ENCODE measurements at places on chromosomes 13 and 19.

DNA sequence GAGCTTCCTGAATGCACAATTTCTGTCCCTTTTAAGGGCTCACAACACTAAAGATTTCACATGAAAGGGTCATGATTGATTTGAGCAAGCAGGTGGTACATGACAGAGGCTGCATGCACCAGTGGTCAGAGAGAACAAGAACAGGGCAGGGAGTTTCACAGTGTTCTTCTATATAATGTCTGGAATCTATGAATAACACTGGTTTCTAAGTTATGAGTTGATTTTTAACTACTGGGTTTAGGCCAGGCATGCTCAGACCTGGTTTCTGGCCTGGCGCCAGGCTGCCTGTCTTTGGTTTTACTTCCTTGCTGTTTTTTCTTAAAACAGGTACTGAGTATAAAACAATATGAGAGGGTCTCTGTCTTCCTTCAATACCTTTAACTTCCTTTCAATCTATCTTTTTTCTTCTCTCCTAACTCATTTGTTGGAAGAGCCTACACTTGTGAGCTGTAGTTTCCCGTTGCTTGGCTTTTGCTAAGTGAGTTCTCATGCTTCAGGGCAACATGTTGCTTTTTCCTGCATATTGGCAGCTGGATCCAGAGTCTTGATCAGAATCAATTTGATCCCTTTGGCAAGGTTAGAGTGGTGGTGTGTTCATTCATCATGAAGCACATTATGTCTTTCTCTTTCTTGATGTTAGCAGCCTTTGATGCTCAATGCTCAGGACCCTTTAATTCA is 38.5 kb upstream of the FGF14 start:
- DNase-seq, result no peak

DNA sequence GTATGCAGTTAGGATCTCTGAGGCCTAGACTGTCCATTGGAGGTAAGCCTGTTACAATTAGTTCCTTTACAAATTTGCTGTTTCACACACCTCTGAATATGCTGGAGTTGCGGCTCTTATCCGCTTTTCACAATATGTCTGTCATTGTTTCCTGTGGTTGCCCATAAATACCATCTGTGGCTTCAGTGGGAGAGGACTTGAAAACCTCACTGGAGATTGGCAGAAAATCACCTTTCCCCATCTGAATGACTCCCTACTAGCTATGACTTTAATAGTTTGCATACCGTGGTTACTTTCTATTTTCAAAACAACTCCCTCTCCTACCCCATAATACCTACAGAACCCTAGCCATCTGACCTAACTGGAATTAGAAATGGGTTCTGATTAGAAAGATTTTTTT is 454.3 kb downstream of the PCDH17 start:
- DNase-seq, result no peak

- DNase-seq, result no peak
Observed at GRCh38 chr13:33003458-33004019, 12.7 kb upstream of the KL start.

DNA sequence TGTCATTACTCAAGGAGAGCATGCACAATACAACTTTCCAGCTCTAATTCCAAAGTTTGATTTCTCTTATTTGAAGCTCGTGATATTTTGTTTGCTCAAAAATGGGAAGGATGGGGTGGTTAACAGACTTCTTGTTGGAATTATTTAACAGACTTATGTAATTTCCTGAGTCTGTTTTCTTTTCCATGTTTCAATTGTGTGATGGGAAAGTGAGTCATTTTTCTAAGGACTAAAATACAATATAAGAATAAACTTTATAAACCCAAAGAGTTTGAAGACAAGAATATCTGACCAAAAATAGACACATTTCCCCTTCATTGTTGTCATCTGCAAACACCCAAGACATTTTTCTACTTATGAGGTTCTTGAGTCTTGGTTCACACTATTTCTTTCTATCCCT is 211.8 kb upstream of the SLITRK5 start:
- DNase-seq, result no peak

DNA sequence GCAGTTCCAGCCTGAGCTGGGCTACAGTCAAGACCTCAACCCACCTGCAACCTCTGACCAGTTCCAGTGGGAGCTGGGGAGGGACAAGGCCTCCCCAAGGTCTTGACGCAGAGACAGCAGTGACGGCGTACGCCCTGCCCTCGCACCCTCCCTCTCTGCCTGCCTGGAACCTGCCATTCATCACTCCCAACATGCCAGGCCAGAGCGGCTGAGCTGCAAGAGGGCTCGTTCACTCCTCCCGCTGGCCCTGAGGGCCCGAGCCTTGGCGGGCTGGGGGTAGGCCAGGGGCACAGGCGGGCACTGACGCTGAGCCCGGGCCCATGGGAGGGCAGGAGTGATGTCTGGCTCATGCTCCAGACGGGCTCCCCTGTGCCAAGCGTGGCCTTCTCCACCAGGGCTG is 8.2 kb downstream of the NDUFA11 start:
- DNase-seq, result no peak

Data from CD4-positive, alpha-beta T cell treated with Interleukin-4 for 4 hours (primary cell).